ENCODE measurements at places on chromosomes 7 and 10.

- DNase-seq: no peak
Observed at GRCh38 chr10:88913788-88914187, 33.7 kb downstream of the STAMBPL1 start.

DNA sequence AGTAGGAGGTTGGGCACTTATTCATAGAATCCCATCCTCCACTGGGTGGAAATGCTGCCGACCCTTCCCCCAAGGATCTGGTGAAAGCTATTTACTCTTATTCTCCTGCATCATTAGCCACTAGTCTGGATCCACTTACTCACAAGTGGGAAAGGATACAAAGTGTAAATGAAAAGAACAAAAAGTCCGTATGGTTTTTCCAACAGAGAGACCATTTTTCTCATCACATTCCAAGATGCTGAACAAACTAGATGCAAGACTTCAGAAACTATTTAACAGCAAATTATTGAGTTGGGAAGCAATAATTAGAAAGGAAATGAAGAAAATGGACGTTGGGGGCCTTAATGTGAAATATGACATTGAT is 242.4 kb upstream of the GLI3 start:
- no peak for DNase-seq

DNA sequence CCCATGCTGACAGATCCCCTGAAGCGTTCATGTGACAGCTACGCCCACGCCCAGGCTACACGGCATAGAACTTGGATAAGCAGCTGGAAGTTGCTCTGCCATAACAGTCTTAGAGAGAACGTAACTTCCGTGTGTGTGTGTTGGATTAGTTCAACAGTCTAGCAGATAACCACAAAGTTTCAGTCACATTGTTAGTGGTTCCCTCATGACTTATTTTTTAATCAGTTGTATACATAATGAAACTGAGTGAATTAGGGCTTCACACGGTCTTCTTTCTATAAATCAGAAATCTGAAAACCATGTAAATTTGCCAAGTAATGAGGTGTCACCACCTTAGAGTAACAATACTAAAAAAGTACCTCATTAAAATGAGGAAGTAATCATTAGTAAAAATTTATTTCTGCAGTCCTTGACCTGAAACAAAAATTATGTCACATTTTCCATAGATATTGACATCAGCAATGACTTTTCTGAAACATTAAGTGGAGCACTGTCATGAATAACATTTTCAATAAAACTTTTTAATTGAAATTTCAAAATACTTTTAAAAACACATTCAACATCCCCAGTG is 21.7 kb upstream of the MACC1 start:
- no peak for DNase-seq

DNA sequence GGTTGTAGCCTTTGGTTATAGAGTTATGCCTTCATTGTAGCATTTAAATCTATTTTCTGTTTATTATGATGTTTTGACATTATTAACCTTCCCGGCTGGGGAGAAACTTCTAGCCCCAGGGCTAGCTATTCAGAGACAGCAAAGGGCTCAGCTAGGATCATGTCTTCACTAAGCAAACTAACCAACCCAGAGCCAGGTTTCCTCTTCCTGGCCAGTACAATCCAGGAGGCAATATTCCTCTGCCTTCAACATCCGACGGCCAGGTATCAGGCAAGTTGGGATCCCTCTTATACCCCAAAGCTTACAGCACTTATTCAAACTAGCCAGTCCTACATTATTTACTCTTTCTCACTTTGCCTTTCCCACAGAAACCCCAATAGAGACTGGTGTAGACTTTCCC is 1060.7 kb upstream of the GHITM start:
- no peak for DNase-seq

DNA sequence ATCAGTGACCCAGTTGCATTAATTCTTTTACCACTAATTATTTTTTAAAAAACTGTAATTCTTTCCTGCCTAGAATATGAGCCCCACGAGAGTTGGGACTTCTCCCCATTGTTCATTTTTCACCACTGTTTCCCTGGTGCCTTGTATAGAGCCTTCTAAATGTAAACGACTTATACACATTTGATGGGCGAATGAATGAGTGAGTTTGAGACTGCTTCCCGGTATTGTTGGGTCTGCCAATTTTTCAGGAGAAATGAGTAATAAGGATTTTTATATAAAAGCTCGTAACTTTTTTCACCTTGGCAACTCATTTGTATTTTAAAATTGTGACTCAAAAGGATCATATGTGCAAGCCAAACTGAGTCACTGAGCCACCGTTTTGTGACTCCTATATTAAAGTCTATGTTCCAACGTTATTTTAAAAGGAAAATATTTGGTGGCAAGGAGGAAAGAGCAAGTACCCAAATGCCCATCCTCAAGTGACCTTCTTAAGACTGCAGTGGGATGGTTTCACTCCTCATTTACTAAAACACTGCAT is 621.3 kb downstream of the KCNMA1 start:
- no peak for DNase-seq

DNA sequence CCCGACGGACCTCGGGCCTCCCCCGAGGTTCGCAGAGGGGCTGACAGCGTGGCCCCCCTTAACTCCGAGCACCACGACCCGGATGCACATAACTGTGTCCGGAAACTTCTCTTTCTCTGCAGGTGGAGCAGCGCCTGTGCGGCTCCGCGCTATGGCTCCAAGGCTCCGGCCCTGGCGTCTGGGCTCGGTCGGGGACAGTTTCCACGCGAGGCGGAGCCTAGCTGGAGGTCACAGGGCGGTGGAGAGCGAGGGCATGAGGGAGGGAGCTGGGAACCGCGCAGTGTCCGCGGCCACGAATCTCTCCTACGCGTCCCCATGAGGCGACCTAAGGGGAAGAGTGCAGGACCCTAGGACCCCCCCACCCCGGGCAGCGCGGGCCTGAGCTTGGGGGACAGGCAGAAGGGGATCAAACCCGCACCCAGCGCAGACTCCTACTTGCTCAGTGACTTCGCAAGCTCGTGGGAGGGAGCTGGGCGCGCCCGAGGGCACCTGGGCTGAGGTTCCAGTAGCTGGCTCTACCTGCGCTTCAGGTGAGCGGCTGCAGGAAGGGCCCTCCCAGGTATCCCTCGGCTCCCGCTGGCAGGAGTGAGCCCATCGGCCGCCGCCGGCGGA is 8.6 kb upstream of the MNX1 start:
- peak; percentile 52 for DNase-seq

GRCh38 chr10:5525561-5526341 is 990 bp downstream of the CALML3 start:
- DNase-seq: no peak

DNA sequence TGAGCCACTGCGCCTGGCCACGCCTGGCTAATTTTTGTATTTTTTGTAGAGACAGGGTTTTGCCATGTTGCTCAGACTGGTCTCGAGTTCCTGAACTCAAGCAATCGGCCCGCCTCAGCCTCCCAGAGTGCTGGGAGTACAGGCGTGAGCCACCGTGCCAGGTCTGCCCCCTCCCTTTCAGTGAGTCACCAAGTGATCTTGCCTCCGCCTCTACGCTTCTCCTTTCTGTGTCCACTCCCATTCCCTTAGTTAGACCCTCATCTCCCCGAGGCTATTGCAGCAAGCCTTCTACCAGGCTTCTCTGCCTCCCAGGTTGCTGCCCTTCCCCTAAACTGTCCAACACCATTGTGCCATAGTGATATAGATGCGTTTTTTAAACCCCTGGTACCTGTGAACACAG is 32.9 kb downstream of the CDC123 start:
- DNase-seq: no peak

GRCh38 chr7:4273566-4274230 is 408.4 kb upstream of the FOXK1 start:
- no peak for DNase-seq

DNA sequence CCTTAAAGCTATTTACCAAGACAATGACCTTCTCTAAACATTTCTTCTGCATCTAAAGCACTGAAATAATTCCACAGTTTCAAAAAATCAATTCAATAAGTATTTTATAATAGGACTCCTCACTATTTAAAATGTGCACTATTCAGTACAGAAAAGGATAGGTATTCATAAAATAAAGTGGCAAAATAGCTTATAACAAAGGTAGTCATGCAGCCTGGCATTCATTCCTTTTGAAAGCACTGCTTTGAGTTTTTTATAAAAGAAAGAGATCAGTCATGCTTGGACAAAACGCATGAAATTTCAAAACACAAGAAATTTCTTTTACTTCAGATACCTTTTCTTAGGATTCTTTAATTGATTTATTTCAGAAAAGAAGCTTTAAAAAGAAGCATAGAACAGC is 689.7 kb upstream of the PHF14 start:
- DNase-seq: no peak

GRCh38 chr10:59036311-59037017 is 140.0 kb upstream of the PHYHIPL start:
- DNase-seq: no peak

DNA sequence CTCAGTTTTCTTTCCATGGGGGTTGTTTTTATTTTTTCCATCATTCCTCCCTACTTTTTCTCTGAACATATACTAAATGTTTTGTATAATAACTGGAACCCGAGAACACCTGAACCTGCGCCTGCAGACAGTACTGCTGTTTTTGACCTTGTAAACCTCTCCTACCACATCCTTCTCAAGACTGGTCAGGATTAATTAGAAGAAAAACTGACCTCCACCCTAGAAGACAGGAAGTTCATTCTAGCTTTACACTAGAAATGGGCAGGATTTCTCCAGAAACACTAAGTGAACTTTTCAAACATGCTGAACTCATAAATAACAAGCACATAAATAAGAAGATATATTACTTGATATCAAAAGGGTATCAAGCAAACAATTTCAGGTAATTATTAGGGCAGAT is 751 bp upstream of the HYCC1 start:
- DNase-seq: no peak

GRCh38 chr10:95730233-95730632 is 25.7 kb upstream of the ENTPD1 start:
- no peak for DNase-seq

- DNase-seq: no peak
Observed at GRCh38 chr10:55098452-55098851, 297.4 kb upstream of the PCDH15 start.

DNA sequence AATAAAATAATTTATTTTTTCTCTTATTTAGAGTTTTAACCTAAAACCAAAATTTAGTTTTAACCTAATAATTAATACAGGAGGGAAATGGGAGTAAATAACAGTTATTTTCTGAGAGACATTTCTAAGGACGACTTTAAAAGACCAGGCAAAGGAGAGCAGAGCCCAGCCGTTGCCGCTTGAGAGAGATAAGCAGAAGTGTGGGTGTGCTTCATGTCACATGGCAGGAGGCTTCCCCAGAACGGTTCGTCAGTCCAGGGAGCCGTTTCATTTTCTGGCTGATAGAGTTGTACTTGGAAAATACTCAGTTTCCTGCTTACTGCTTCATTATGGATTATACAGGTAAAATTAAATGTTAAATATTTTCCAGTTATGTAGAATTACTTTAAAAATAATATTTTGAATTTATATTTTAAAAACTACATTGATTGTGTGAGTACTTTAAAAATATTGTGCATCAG is 61.4 kb downstream of the ST7 start:
- peak; percentile 32 for DNase-seq

DNA sequence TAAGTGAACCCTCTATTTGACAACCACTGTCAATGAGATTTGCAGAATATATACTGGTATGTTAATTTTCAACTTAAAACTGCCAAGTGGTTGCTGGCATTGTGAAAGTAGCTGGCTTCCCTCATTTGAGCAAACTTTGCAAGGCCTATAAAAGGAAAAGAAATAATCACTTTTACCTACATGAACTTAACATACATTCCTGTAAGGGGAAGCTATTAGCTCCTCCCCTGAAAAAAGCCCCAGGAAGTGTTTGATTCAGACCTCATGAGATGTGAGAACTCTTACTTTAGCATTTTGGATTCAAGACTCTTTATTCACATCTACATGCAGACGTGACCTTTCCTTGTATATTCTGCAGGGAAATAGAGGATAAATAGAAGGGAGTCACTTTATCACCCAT is 175.6 kb downstream of the OTUD1 start:
- DNase-seq: no peak

DNA sequence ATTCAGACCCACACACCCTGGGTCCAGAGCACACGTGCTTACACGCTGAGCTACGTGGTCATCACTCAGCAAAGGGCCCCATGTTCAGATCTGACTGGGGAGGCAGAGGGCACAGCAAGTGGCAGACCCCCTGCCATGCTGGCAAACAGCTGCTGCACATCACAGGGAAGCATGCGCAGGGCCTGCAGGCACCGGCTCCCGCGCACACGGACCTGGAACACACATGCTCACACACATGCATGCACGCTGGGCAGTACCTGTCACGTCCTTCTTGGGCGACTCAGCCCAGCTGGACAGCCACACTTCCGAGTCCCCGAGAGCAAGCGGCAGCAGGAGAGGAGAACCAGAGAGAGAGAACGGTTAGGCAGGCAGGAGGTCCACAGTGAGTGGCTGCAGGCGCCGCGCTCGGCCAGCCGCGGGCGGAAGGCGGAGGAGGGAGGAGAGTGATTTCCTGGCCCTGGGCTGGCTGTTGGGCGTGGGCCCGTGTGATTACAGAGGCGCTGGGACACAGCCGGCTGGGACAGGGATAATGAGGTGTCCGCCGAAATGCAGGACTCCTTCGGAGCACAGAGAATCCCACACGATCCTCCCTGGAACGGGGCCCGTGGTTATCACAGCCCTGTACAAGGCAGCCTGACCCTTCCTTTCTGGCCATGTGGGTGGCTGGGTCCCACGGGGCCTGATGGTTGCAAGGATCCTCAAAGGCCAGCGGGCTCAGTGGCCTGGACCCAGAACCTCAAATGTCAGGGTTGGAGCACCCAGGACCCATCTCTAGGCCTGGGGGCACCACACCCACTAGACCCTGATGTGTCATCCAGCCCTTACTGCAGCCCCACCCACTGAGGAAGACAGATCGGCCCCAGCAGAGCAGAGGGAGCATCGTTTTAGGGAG is 175.1 kb downstream of the NEURL1 start:
- peak; percentile 59 for DNase-seq

DNA sequence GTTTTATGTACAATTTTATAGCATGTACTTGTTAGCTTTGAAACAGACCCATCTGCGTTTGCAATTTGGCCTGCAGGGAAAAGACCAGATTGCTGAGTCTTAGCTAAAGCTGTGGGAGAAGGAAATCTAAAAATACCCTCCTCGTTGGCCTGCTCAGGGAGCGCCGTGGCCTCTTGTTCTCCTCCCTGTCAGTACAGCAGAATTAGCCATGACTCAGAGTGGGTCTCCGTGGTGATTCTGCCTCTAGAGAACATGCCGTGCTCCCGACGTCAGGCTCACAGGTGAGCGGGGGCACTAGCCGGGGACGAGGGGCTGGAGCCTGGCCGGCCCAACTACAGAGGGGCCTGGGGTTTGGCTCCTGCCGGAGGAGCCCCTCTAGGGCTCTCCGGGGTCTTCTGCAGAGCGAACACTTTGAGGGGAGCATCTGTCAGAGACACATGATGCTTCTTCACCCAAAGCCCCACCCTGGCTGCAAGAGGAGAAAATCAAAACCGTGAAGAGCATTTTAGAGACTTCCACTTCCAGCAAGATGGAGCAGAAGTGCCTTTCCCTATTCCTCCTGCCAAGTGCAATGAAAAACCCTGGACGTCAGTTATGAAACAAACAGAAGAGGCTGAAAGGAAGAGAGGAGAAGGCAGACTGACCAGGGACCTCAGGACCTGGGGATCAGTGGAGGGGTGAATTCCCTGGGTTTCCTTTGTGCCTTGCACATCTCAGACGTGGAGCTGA is 98.9 kb downstream of the LHPP start:
- DNase-seq: no peak

All from iPS-NIHi11 (cell line).